Upper lobe of right lung (tissue), 1 donor: ENCODE measurements at places on chromosomes 7 and 10. TPM values are rescaled to one million over a fixed set of nuclear protein-coding genes. Genes with fewer than 3 reads are reported as not detected.

Gene RP9
- 11.9 TPM for total RNA-seq

DNA sequence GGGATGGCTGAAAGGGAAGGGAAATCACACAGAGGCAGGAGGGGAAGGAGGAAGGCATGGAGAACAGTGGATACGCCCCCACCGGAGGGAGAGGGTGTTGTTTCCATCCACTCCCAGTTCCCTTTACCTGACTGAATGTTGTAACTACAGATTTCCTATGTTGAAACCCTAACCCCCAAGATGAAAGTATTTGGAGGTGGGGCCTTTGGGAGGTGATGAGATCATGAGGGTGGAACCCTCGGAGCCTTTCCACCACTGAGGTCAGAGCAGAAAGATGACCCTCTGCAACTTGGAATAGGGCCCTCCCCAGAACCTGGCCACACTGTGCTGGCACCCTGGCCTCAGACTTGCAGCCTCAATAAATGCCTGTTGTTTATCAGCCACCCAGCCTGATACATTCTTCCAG lies 48.6 kb upstream of the CNPY1 start:
- DNase-seq, result no peak

Gene CAMK2B
- total RNA-seq, result 0.17 TPM

DNA sequence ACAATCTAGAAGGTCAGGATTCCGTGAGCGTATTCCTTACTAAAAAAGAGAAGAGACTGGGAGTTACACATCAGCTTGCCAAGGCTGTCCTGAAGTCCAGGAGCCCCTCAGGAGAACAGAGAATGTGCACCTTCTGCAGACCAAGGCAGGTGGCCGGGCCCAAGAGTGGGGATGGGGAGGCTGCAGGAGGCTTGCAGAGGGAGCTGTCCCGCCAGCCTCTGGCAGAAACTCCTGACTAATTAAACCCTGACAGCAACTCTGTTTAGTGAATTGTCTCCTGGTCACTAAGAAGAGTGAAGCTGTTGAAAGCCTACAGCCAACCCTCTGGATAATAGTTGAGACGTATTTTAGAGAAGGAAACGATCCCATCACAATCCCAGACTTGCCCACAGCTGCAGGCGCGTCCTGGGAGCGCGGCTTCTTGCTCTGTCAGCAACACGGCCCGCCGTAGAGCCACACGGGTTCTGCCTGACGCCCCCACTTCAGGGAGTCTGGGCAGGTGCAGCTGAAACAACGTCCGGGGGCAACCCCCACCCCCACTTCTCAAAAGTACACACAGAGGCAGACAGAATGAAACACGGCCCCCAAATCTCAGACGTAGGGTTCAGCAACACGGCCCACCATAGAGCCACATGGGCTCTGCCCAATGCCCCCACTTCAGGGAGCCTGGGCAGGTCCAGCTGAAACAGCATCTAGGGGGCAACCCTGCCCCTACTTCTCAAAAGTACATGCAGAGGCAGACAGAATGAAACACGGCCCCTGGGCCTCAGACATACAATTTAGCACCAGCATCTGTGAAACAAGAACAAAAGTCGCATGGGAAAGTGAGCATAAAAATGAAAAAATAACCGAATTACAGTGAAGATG lies 45.2 kb downstream of the DIP2C start:
- DNase-seq, result peak; percentile 58

Gene HOXA11
- total RNA-seq, result not detected

Gene PRR15
- 2.1 TPM for total RNA-seq

DNA sequence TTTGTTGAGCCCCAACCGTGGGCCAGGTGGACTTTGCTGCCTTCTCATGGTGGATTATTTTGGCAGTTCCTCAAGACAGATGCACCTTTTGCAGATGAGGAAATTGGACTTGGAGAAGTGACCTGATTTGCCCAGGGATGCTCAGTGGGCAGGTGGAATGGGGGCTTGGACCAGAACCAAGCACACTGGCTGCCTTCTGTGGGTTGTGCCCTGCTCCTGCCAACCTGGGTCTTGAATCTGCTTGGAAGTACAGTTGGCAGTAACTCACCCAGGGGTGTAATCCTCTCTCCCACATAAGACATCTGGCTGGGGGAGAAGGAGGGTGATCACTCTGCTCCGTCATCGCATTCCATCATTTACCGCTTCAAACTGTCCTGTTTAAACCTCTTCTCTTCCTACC lies 110.5 kb upstream of the GPR26 start:
- no peak for DNase-seq

Gene AP3M1
- 33.1 TPM for total RNA-seq

Gene SPDYE5
- total RNA-seq, result not detected

DNA sequence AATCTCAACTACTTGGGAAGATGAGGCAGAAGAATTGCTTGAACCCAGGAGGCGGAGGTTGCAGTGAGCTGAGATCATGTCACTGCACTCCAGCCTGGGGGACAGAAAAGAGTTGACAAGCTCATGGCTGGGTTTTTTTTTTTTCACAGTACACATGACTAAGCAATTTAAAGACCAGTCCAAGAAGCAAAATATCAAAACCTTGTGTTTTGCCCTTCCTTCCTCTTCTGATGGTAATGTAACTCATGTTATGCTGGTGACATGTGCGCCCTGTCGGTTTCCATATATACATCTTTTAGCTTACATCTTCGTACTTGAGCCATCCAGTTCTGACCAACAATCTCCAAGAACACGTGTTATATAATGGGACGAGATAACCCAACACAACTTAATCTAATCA lies 237.7 kb upstream of the PLXDC2 start:
- no peak for DNase-seq

GRCh38 chr10:4136121-4136520 lies 351.1 kb upstream of the KLF6 start:
- no peak for DNase-seq

Gene MEIG1
- total RNA-seq, result not detected

DNA sequence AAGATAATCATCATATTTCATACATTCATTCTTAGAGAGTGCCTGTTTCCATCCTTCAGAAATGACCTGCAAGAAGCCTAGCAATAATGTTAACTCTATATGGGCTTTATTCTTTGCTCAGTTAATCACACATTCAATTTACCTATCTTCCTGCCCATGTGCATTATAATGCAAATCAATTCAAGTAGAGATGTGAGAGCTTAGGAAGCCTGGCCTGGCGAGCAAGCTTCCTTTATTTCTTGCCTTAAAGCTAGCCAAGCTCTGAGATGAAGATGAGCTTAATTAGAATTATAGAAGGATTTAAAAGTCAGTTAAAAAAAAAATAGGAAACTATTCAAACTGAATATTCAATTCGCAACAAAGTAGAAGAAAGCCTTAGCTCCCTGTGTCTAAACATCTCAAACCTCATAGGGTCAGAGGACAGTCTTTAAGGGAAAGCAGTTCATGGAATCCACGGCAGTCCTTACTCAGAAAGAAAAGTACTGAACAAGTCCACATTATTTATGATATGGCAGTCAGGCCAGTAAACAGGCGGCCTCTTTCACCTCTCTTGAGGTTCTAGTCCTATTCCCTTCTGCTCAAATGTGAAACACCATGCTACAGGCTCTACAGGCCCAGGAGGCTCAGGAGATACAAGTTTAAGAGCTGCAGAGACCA lies 214.1 kb downstream of the TFEC start:
- DNase-seq, result no peak

Gene OR2A12
- total RNA-seq, result not detected

GRCh38 chr7:39233851-39234529 lies 256.3 kb downstream of the POU6F2 start:
- DNase-seq, result no peak

Gene NRAP
- 0.06 TPM for total RNA-seq

DNA sequence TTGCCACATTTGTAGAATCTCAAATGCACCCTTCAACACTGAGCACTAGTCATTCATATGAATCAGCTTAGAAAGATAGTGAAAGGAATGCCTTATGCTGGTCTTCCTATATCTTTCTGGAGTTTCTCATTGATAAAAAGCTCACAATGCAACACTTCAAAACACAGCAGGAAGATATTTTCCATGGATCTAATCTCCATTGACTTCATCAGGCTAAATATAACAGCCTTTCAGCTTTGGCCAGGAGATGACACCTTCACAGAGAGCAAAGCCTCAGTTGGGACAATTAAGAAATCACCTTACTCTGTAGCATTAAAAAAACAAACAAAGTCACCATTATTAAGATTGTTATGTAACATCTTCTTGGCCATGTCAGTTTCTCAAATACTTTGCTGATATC lies 6.7 kb downstream of the NRP1 start:
- DNase-seq, result no peak

DNA sequence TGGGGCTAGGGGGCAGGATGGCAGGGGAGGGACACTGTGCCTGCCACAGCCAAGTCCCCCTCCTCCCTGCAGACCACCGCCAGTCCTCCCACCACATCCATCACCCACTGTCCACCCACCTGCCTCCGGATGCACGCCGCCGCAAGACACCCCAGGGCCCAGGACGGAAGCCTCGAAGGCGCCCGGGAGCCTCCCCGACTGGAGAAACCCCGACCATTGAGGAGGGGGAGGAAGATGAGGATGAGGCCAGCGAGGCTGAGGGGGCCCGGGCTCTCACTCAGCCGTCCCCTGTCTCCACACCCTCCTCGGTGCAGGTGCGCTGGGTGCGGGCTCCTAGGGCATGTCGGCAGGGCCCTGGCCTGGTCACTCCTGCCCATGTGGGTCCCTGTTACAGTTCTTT lies 5.1 kb downstream of the SLC4A2 start:
- no peak for DNase-seq

Gene CTAGE8
- 4.9 TPM for total RNA-seq

GRCh38 chr7:48042216-48042615 lies 6.9 kb downstream of the C7orf57 start:
- no peak for DNase-seq

- DNase-seq, result no peak
Observed at GRCh38 chr7:153454306-153454705, 597.9 kb upstream of the DPP6 start.

- peak; percentile 34 for DNase-seq
Observed at GRCh38 chr10:132303361-132304115, 4.2 kb downstream of the STK32C start.

Gene NME8
- total RNA-seq, result 2.1 TPM

DNA sequence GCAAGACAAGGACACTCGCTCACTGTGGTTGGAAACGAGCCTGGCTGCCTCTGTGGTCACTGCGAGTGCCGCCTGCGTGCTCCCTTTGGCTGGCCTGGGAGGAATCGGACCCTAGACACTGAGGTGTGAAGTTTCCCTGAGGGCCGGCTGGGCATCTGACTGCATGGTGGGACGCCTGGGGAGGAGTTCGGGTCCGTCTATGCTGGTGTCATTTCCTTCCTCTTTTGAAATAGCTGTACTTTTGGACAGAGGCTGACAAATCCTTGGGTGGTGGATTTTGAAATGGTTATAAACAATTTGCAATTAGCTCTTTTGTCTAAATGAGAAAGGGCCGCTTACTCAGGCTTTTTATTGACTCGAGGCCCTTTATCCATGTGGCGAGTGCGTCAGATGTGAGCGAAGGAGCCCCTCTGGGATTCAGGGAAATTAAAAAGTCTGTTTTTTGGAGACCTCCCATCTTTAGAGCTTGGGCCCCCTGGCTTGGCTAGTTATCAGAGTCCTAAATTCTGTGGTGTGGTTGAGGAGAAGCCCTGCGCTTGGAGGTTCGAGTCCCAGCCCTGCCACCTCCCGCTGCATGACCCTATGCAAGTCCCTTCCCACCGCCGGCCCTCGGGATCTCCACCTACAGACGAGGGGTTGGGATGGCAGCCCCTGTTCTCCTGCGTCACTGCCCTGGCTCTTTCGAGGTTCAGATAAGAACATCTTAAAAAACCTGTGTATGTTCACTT lies 147.1 kb downstream of the RGS10 start:
- DNase-seq, result no peak

DNA sequence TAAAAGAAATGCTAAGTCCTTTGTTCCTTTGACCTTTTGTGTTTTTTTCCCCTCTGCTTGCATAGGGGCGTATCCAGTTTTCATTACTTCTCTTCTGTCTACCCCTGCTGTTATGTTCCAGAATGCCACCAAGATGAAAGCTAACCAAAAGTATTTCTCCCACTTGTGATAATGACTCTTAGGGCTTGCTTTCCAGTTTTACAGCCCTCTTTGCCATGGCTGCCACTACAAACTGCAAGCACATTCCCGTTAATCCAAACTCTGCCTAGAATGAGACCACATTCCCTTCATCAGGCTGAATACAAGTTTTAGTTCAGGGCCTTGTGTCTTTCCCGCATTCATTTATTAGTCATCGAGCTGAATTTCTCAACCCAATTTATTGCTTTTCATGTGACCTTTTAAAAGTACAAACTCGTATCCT lies 23.6 kb upstream of the CD36 start:
- DNase-seq, result no peak

DNA sequence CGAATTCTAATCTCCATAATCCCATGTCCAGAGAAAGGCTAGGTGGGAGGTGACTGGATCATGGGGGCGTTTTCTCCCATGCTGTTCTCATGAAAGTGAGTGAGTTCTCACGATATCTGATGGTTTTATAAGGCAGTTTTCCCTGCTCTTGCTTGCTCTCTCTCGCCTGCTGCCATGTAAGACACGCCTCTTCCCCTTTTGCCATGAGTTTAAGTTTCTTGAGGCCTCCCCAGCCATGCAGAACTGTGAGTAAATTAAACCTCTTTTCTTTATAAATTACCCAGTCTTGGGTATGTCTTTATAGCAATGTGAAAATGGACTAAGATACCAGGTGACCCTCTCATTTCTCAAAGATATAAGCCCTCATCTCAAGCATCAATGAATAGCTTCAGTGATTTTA lies 1.1 kb upstream of the ACTA2 start:
- no peak for DNase-seq

Gene VWC2
- 0.23 TPM for total RNA-seq

Gene ABCB1
- 7.5 TPM for total RNA-seq
